ENCODE measurements at places on chromosomes 4 and X.

GRCh38 chr4:88275949-88276515 is 8.3 kb downstream of the PPM1K start:
- DNase-seq: no peak

DNA sequence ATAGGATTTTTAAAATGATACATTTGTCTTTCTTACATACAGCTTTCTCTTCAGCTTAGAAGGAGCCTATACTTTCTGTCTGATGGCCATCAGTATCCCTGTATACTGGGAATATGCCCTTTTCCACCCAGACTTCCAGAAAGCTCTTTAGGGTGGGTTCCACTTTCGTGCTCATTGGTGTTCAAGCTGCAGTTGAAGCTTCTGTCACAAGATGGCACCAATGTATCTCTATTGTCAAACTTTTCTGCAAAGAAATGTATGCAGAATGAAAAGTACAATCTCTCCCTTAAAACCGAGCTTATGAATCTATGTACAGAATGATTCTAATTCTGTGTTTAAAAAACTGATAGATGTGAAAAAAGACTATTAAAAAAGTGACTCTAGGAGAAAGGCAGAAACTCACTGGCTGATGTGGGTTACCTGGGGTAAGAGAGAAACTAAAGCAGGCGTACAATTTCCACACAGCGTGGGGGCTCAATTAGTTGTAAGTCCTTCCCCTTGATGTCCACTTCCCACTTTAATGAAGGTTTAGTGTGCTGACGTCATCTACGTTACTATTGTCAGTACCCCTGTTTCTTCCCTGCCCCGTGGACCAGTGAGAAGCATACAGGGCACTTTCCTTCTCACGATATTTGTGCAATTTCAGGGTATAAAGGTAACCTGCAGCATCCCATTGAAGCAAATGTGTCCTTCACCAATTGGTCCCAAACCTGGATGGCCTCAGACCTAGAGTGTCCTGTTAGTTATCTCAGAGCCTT is 57.3 kb upstream of the TCEAL2 start:
- DNase-seq: no peak

GRCh38 chrX:103774070-103774642 is 2.5 kb upstream of the PLP1 start:
- DNase-seq: peak; percentile 1

DNA sequence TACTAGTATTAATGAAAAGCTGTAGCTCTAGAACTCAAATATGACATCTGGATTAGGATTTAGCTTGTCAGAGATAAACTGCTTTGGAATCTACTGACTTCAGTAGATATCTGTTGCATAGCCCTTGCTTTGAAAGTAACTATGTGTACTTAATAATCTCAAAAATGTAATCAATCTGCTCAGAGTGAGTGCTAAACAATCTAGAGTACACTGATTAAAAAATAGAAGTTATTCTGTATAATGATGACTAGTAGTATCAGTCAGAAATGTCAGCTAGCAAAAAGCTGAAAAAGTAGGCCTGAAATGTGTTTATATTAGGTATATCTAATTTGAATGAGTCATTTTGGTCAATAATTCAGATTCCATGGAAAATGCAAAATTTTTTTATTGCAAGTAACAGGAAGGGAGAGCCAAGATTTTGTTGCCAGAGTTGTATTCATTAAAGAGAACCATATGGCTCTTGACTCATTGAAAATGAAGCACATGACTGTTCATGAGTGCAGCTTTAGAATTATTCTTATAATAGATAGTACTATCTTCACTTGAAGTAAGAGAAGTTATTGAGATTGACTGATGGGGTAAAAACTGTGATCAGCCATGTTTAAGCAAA is 20.0 kb downstream of the CLCN3 start:
- no peak for DNase-seq

DNA sequence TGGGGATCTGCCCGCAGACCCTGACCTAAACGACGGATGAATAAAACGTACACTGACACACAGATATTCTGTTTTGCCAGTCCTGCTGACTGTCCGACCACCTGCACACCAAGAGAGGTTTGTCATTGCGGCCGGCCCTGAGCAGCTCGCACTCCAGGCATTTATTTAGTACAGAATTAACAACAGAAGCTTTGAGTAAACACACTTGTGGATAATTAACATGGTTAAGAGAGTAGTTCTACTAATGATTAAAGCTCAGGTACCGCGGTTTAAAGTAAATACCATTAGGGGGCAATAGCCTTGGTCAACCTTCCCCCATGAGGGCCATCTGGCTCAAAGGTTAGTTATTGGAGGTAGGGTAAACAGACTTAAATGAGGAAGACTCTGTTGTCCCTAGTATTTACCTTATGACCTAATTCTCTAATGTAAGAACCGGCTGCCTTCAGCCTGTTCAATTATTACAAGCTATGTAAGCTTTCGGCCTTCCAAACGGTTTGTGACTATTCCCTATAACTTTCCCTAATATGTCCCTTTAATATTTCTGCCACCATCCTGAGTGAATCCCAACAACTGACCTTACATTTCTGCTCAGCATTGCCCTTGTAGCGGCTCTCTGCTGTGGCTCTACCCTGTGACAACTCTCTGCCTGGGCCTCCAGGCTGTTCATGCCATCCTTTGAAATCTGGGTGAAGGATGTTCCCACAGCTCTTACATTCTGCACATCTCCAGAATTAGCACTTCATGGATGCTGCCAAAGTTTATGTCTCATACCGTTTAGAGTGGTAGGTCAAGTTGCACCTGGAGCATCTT is 46.9 kb upstream of the SYTL5 start:
- DNase-seq: peak; percentile 53

- DNase-seq: no peak
Observed at GRCh38 chr4:10589321-10589720, 95.2 kb downstream of the CLNK start.

DNA sequence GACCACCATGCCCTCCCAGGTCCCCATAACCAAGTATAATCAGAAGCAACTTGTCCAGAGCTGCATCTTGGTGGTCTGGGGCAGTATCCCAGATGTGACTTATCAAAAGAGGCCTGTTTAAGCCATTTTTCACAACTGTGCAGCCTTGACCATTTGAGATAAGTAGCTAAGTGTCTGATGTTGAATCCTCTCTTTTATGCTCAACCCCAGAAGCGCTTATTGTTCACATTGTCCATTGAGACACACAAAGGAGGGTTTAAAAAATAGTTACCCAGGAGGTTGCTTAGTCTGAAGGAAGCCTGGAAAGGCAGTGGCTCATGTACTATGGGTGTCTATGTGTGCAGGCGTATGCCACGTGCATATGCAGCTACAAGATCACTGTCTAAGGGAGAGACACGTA is 27.0 kb downstream of the ENPP6 start:
- no peak for DNase-seq

GRCh38 chr4:146049802-146050201 is 111.2 kb upstream of the ZNF827 start:
- no peak for DNase-seq

DNA sequence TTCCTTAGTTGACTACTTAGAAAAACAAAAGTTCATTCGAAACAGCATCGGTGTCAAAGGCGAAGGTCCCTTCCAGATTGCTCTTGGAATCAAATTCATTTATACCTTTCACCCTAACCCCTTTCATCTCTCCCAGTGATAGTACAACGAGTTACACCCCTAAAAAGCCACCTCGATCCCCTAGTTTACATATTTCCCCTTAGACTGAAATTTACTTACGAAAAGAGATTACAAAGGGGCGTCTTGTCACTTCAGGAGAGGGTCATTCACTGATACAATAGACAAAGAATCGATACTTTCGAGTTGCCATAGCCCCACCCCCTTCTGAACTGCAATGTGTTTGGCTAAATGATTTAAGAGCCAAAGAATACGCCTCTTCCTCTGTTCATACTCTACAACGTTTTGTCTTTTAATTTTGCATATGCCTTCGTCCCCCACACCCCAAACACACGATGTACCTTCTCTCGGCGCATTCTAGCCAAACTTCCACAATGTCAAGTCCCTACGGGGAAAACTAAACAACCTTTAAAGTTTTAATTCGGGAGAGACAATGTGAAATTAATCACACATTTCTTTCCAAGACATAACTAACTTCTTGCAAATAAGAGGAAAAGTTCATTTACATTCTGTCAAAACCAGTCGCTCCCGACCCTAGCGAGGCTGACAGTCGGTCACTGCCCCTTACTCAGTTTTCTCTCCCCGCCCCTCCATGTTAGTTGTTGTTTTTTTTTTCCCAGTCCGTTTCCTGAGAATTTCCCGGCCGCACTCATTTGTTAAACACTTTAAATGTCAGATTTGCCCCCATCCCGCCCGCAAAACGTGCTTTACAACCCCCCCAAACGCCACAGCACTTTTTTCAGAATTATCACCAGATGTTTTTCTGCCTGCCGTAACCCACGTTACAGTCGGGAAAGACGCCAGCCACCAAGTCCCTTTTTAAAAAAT is 88.6 kb downstream of the HPRT1 start:
- DNase-seq: peak; percentile 1

DNA sequence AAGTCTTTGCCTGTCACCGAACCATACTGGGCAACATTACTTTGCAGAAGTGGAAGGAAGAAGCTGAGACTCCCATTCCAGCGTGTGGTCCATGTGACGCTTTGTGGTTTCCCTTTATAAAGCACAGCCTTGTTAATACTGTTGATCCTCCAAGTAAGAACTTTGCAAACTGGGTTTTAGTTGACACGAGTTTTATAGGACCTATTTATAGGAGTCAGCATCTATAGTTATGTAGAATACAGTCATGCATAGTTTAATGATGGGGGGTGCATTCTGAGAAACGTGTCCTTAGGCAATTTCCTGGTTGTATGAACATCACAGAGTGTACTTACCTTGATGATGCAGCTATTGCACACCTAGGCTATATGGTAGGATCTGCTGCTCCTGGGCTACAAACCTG is 1879.4 kb upstream of the TENM3 start:
- no peak for DNase-seq

DNA sequence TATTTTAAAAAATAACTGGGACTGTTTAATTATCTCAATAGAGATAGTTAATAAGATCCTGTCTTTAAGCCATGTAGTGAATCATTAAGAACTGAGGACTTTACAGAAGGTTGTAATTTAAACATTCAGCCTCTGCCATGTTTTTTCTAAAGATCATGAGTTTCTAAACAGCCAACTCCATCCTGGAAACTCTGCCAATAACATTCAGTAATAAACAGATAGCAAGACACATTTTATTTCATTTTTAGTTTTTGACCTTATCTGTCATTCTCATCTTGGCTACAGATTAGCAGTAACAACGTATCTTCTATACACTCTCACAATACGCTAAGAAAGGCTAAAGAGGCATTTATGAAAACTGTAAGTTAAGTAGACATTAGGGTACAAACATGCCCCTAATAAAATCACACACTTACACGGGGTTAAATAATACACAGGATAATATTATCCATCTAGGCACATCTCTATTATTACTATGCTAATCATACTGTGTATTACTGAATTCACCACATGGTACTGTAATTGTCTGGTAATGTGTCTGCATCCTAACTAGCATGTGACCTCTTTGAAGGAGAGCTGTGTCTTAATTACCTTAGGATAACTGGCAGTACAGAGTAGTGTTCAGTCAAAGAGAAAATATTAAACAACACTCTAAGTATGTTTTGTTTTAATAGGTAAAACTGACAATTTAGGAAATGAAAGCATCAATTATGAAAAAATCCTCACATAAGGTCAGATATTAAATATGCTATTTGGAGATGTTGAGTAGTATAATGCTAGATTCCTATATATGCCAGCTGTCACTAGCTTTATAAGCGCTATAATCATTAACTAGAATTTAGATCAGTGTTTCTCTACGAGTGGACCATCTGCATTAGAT is 122.4 kb upstream of the NAP1L5 start:
- DNase-seq: peak; percentile 23
